RKO (cell line): ENCODE measurements at places on chromosomes 2 and 18.

DNA sequence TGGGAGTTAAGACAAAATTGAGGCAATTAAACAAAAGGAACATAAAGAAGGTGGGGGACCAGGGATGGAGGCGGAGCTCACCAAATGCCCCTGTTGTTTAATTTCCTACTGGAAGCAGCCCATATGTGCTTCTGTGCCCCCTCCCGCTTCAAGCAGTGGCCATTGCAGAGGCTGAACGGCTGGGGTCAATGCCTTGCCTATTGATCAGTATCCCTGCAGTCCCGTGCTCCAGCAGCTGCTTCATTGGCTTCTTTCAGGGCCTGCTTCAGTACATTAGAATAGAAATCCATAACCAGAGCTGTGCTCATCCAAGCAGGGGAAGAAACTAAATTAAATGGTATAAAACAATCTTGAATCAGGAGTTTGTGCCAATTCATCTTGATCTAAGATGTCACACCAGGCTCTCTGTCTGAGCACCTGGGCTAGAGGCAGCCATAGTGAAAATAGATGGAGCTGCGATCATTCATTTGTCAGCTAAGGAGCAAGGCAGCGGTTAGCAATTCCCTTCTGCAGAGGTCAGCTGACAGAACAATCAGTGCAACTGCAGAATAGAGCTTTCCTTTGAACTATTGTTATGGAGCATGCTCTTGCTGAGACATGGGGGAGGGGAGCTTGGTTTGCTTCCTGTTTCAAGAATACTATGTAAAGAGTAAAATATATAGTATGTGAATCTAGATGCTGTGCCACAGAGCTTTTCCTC is 222.4 kb downstream of the WDR7 start:
- no peak for DNase-seq

DNA sequence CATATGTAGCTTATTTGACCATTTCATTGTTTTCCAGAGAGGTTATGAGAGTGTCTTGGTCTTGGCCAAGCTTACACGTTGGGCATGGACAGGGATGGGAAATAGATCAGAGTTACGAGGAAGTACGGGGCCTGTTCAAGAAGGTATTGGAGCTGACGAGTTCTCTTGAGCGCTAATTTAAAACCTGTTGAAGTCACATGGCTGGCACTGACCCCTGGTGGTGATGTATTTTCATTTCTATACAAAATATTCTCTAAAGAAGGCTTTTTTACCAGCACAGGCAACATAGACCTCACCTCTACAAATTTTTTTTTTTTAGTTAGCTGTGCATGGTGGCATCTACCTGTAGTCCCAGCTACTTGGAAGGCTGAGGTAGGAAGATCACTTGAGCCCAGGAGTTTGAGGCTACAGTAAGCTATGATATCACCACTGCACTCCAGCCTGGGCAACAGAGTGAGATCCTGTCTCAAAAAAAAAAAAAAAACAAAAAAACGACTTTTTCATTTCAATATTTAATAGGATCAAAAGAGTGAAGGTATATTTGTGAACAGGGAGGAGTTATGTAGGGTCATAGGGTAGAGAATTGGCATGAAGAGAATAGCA is 19.6 kb downstream of the UGP2 start:
- DNase-seq, result peak; percentile 53

DNA sequence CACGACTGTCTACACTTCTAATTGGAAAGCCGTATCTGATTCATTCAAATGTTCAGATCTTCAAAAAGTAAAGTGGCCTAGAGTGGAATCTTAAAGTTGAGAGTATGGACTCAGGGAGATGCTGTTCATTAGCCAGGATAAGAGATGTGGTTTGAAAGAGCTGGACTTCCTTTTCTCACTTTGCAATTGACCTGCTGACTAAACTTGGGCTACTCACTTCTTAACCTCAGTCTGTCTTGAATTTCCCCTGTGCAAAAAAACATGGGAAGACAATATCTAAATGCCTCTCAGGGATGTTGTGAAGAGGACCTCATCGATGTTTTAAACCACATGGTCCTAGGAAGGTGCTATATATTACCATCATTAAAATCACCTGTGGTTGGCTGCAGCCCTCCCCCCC is 64.1 kb downstream of the BCL2 start:
- no peak for DNase-seq

DNA sequence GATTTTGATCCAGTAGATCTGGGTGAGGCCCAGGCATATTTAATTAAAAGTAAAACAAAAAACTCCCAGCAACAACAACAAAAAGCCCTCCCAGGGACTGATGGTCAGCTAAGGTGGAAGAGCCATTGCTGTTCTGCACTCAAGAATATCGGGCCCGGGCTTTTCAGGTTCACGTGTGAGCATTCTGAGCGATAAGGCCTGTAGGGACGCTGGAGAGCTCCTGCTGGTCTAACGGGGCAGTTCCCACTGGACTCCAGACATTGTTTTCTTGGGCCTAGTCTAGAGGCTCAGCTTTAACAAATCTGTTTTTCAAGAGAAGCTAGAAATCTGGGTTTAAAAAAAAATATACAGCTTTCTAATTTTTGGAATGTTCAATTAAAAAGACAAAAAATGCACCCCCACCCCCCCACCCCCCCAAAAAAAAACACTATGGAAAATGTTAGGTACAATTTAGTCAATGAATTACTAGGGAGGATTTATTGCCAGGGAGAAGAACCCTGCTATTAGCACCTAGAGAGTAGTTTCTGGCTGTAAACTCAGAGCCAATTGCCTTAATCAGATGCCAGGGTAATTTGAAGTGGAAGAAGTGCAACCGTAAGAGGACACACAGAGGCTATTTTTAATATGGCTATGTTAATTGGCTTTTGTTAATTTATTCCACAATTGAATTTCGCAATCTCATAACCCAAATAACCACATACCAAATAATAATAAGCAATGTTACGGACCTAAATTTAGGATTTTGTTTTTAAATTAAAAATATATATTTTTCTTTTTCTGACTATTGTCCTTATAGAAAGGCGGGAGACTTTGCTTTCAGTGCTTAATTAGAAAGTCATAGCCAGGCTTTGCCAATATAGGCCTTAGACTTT is 78.9 kb downstream of the MAP4K4 start:
- no peak for DNase-seq

DNA sequence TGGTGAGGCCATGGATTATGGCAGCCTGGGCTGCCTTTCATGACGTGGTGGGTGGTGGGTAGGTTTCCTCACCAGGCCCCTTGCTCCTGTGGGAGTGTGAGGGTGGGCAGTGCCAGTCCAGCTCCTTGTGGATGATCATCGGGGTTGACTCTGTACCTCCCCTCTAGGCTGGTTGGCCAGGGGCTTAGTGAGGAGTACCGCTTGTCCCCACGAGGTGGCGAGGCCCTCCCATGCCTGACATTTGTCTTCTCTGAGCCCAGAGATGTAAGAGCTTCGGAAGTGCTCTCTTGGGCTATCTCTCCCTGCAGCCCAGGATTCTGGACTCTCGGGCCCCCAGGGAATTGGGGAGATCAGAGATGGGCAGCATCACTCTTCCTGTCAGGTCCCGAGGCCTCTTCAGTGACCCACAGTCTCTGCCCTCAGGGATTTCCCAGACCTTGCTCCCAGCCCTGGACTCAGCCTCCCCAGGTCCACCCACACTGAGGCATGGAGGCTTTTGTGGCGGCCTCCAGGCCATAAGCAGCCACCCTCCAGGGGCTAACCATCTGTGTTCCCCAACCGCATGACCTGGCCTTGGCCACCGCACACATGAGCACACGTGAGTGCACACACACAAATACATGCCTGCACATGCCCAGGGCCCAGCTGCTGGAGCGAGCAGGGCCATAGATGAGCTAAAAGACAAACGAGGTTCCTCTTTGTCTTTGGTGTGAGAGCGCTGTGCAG is 6.5 kb downstream of the SPR start:
- peak; percentile 49 for DNase-seq

DNA sequence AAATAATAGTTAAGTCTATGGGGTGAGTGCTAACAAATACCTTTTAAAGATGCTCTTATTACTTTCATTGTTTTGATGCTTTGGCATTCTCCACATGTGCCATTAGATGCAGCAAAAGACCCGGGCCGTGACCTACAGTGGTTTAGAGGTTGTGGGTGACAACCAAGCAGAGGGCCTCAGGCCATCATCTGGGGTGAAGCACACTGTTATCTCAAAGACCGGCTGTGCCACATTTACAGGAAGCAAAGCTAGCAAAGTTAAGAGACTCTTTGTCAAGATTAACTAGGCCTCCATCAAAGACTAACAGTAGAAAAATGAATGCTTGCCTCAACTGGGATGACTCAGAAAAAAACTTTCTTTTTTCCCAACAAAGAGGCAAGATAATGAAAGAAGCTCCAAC is 695.3 kb downstream of the SATB2 start:
- DNase-seq, result no peak

GRCh38 chr2:168687314-168687713 is 115.1 kb upstream of the NOSTRIN start:
- no peak for DNase-seq

- no peak for DNase-seq
Measured at GRCh38 chr2:229087843-229088516, 183.1 kb downstream of the PID1 start.

DNA sequence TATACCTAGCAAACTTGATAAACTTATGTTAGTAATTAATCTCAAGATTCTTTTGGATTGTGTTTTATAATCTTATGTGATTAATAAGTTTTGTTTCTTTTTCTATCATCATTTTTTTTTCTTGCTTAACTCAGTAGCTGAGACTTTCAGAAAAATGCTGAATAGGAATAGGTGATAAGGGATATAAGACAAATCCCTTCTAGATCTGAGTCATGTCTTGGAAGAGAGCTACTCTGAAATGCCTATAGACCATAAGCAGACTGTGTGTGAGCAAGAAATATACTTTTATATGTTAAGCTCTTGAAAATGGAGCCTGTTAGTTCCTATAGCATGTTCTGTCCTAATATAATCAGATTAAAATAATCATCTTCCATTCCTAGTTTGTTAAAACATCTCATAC is 29.6 kb downstream of the CYBRD1 start:
- no peak for DNase-seq

DNA sequence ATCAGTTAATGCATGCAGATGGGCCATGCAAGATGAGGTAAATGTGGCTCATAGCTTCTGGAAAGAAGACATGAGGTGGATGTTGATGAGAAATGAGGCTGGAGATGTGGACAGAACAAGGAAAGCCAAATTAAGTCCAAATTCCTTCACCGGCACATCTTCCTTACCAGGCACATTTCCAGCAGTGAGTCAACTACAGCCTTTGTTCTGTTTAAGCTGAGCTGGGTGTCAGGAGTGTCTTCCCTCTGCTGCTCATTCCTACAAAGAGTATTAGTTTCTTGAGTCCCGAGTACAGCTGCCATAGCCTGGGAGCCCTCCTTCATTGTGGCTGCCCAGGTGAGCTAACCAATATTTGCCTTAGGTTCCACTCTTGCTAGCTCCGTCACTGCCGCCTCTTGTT is 945.0 kb downstream of the SLC4A3 start:
- no peak for DNase-seq

- no peak for DNase-seq
Measured at GRCh38 chr18:48811401-48811800, 139.4 kb downstream of the SMAD7 start.

DNA sequence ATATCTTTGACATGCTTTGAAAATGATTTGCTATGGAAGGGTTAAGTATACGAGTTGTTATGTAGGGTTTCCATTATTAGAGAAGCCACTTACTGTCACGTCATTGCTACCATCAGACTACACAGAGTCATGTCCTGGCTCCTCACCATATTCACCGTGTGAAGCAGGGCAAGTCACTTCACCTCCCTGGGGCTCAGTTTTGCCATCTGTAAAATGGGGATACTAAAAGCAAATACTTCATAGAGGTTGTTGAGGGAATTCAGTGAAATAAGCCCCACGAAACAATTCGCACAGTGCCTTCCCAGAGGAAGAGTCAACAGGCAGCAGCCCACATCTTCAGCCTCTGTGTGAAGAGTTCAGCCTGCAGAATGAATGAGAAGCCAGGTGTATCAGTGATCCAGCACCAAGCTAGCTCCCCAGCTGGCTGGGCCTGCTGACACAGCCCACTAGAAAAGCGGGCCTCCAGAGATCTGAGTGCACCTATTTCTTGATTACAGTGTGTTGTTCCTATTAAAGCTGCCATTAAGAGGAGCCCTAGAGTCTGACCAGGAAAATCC is 3.4 kb downstream of the DIPK1C start:
- DNase-seq, result no peak

DNA sequence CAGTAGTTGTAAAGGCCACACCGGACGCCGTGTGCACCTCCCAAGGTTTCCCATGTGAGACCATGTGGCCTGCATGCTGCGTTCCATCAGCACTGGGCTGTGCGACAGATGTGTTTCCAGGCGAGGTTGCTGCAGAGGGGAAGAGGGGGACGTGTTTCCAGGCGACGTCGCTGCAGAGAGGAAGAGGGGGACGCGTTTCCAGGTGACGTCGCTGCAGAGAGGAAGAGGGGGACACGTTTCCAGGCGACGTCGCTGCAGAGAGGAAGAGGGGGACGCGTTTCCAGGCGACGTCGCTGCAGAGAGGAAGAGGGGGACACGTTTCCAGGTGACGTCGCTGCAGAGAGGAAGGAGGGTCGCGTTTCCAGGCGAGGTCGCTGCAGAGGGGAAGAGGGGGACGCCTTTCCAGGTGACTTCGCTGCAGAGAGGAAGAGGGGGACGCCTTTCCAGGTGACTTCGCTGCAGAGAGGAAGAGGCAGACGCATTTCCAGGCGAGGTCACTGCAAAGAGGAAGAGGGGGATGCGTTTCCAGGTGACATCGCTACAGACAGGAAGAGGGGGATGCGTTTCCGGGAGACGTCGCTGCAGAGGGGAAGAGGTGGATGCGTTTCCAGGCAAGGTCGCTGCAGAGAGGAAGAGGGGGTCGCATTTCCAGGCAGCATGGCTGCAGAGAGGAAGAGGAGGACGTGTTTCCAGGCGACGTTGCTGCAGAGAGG is 24.5 kb downstream of the NFATC1 start:
- DNase-seq, result no peak

GRCh38 chr18:76323891-76324290 is 171.2 kb downstream of the ZNF516 start:
- no peak for DNase-seq

DNA sequence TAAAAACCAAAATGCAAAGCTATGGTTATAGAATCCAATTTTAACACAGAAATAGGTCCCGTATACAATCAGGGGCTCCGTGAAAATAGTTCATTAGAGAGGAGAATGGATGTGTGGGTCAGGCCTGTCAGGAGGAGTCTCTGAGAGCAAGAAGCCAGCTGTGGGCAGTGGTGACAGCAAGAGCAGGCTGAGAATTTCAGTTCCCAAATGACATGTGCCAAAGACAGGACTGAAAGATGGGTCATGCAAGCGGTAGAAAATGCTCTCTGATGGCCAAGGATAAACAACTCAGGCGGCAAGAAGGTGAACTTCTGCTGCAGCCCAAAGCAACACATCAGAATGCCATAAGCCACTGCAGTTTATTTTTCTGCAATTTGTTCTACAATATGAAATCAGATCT is 100.4 kb downstream of the CCDC141 start:
- no peak for DNase-seq
